Adipocyte (in vitro differentiated cells): ENCODE measurements at places on chromosomes 5 and 9.

- DNase-seq = no peak
These were observed 14.7 kb upstream of the ADRB2 start for GRCh38 chr5:148811756-148812155.

GRCh38 chr5:138975098-138975847 lies 100.1 kb upstream of the LRRTM2 start:
- DNase-seq = peak; percentile 6

DNA sequence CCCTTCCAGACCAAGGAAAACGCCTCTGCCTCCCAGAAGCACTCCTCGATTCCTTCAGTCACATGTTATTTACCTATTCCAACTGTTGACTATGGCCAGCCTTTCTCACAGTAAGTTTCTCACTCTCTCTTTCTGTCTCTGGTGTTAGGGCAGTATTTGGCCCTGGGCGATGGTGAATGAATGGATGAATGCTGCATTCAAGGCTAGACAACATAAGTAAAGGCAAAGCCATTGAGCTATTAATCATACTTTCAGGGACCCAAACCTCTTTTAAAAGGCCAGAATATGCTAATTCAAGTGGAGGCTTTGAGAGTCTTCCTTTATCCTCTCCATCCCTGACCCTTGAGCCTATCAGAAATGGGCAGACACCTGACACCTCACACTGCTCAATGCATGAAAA lies 78.5 kb downstream of the SEC61B start:
- no peak for DNase-seq

- DNase-seq = no peak
These were observed 76.4 kb upstream of the SMARCA2 start for GRCh38 chr9:1938675-1939170.

DNA sequence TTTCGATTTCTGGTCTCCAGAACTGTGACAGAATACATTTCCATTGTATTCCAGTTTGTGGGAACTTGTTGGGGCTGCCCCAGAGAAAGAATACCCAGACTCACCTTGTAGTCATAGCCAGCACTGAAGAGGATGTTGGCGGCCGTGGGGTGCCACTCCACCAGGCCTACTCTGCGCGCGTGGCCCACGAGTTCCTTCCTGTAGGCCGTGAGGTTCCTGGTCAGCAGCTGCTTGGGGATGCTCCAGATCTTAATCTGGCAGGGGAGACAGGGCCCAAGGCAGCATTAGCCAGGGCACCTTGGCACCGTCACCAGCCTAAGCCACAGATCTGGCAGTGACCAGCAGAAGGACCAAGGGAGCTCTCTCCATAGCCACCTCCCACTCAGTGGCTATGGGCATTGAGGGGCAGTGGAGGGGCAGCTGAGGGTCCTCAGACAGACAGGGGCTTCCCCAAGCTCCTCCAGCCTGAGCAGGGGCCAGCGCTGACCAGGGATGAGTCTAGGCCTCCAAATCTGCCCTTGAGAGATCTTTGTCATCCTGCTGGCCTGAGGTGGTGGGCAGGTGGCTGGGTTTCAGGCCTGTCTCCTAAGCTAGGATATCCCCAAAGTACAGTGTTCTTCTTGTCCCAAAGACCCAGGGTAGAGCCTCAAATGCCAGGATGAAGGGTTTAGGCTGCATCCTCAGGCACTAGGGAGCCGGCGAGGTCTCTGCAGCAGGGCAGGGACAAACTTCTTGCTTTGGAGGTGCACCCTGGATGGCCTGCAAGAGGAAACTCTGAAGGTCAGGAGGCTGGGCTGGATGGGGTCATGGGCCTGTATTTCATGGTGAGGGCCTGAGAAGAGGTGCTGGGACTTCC lies 15.9 kb upstream of the TRIM14 start:
- DNase-seq = no peak

GRCh38 chr9:101787891-101788290 lies 49.4 kb upstream of the GRIN3A start:
- DNase-seq = no peak

DNA sequence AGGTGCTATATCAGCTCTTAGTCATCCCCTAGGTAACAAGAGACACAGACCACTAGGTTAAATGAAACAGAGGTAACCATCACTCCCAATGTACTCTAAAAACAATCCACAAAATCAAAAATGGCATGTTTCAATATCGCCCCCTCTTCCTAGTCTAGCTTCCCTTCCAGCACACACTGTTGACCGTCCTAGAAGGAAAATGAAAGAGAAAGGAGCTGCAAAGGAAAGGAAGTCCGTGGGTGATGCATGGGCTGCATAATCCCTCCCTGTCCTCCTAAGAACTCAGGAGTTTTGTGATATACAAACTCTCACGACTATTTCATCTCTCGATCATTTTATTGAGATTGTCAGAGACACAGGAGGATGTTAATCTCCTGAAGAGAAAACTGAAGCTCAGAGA lies 101.6 kb downstream of the RFK start:
- DNase-seq = no peak

GRCh38 chr5:153970496-153970895 lies 68.2 kb downstream of the FAM114A2 start:
- no peak for DNase-seq

GRCh38 chr5:169289520-169289919 lies 11.4 kb downstream of the SLIT3 start:
- peak; percentile 22 for DNase-seq

DNA sequence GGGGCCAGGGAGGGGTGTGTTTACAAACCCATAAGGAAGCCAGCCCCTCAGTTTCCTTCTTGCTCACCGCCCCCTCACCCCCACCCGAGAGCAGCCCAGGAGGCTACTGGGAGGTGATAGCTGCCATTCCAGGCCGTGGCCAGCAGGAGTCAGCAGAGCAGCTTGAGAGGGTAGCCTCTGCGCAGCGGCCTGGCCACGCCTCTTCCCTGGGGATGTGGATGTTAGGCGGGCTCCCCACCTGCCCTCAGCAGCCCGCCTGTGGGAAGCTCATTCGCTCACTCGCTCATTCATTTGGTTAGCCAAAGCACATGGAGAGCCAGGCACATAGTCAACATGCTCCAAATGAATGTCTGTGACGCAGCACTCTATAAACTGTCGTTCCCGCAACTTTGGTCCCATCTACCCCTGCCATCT lies 6.1 kb upstream of the DPM2 start:
- peak; percentile 86 for DNase-seq
